ENCODE measurements at places on chromosomes 2 and 18. TPM values are rescaled to one million over a fixed set of nuclear protein-coding genes. Genes with fewer than 3 reads are reported as not detected.

- H3K27me3 ChIP-seq = peaks cover 24% of the 10 kb centered on the region
- DNase-seq = no peak
- no peak overlapping the region for H3K4me3 ChIP-seq
- no peaks in the 10 kb centered on the region for H3K36me3 ChIP-seq
These were observed 212.0 kb upstream of the MYT1L start for GRCh38 chr2:2542966-2543611.

GRCh38 chr2:181153886-181154285, 173.5 kb downstream of the UBE2E3 start:
- H3K4me1 ChIP-seq = no peaks in the 10 kb centered on the region
- no peaks in the 10 kb centered on the region for H3K36me3 ChIP-seq
- no peak overlapping the region for H3K27ac ChIP-seq
- H3K27me3 ChIP-seq = no peaks in the 10 kb centered on the region

Gene CNTNAP5
- not detected for total RNA-seq

- H3K4me3 ChIP-seq = no peak overlapping the region
- H3K36me3 ChIP-seq = no peaks in the 10 kb centered on the region
- peaks cover 23% of the 10 kb centered on the region for H3K27me3 ChIP-seq
- no peaks in the 10 kb centered on the region for H3K4me1 ChIP-seq
These were observed 246.3 kb downstream of the TNS1 start for GRCh38 chr2:217756375-217757107.

- no peaks in the 10 kb centered on the region for H3K36me3 ChIP-seq
- H3K27me3 ChIP-seq = peaks cover 31% of the 10 kb centered on the region
- H3K4me3 ChIP-seq = no peak overlapping the region
These were observed 205.5 kb downstream of the ZNF521 start for GRCh38 chr18:25146512-25146910.

DNA sequence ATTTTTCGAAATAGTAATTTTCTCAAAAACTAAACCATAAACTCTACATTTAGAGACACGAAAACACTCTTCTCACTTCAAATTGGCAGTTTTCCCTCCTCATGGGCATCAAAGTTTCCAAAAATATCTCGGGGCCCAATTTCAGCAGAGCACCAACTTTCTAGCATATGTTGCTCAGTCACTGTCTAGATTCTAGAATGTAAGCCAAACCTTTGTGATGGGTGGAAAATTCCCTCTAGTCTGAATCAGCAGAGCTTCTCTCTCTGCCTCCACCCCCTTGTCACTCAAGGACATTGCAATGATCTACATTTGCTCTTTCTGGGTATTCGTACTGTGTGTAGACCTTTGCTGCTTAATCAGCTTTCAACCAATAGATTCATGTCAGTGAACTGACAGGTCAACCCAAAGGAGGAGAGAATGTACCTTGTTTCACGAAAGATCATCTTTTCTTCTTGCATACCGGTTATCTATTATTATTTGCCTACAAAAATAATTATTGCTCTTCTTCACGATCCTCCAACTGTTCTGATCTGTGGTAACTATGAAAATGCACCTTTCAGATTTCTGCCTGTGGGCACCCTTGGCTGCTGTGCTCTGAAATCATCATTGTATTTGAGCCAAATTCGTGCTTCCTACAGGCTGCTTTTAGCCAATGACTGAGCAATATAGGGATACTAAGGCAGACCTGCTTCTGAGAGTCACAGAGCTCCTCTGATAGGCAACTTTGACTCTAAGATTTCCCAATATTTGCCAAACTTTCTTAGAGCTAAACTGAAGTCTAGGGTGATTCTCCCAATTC, 38.7 kb upstream of the GLS start:
- H3K27ac ChIP-seq = peak overlapping the region; percentile 99
- H3K4me1 ChIP-seq = peaks cover 95% of the 10 kb centered on the region
- no peak overlapping the region for H3K4me3 ChIP-seq
- H3K27me3 ChIP-seq = no peaks in the 10 kb centered on the region
- peak; percentile 33 for DNase-seq

Data from PC-3 (cell line).